ENCODE measurements at places on chromosomes 1 and 21.

DNA sequence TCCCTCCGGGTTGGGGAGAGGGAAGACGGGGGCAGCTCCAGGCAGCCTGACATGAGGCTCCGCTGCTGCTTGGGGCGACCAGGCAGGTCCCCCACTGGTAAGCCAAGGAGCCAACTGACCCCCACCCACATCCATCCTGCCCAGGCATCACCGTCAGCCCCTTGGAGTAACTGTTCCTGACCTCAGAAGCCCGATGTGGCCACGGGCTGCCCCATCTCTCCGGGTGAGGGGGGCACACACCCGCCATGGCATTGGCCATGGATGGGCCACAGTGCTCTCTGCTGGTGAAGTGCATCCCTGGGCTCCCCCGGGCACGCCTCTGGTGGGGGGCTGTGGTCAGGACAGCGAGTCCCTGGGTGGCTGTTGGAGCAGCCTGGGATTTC is 100.0 kb downstream of the CRYAA start:
- no peak for DNase-seq

- no peak for DNase-seq
Measured at GRCh38 chr1:59438058-59438560, 141.2 kb downstream of the FGGY start.

DNA sequence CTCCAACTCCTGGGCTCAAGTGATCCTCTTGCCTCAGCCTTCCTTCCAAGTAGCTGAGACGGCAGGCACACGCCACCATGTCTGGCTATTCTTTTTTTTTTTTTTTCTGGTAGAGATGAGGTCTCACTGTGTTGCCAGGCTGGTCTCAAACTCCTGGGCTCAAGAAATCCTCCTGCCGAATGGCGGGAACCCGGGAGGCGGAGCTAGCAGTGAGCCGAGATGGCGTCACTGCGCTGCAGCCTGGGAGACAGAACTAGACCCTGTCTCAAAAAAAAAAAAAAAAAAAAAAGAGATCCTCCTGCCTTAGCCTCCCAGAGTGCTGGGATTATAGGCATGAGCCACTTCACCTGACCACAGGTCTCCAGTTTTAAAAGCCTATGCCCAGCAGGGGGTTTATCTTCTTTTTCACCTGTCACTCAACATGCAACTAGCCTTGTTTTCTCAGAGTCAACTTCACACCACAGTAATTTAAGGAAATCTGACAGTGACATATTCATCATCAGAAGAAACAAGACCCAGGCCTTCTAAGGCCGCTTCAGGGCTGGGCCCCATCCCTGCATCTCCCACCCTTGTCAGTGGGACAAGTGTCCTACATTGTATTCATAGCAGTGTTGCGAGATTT is 38.3 kb upstream of the GALNT2 start:
- no peak for DNase-seq

DNA sequence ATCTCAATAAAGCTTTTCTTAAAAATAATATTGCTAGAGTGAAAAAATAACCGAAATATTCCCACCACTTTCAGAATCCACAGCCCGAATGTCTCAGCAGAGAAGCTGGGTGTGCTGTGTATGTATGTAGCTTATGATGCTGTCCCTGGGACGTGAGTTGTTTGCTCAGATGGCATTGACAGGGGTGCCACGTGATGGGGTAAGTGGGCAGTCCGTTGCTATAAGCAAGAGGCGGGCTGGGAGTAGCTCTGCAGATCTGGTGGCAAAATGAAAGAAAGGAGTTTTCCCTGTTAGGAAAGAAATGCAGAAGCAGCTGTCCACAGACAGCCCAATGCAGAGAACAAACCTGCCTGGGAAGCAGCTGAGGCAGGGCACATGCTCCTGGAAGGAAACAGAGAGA is 3.8 kb upstream of the FAM20B start:
- DNase-seq = peak; percentile 94

DNA sequence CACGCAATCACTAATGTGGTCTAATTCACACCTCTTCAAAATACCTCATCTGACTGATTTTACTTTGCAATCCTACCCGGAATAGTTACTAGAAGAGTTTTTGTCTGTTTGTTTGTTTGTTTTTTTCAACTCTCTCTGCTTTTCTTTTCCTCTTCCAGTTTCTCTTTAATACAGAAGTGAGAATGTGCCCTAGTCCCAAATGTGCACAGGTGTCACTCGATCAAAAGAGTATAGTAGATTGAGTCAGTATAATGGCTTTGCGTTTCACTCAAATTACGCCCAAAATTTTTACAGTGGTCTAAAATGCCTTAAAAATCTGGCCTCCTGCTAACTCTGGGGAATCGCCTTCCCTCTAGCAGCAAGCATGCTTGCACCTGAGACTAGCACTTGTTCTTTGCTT is 1536.8 kb downstream of the KCNT2 start:
- no peak for DNase-seq

GRCh38 chr1:28853093-28853742 is 41.2 kb downstream of the OPRD1 start:
- DNase-seq = no peak

GRCh38 chr1:34296059-34296458 is 119.4 kb downstream of the C1orf94 start:
- no peak for DNase-seq

DNA sequence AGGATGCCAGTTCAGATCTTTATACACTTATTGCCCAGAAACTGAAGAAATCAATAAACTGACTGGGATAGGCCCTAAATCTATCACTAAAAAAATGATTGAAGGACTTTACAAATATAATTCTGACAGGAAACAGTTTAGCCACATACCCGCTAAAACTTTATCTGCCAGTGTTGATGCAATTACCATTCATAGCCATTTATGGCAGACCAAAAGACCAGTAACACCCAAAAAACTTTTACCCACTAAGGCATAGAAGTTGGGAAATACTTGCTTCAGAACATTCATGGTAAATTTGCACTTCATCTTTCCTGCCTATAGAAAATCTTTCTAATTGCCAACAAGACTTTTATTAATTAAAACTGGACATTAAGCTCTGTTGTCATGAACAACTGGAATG is 15.0 kb upstream of the GPR25 start:
- DNase-seq = no peak

- DNase-seq = no peak
Measured at GRCh38 chr21:28906236-28906635, 86.4 kb downstream of the LTN1 start.

- DNase-seq = no peak
Measured at GRCh38 chr1:175600721-175601440, 142.5 kb downstream of the TNR start.

DNA sequence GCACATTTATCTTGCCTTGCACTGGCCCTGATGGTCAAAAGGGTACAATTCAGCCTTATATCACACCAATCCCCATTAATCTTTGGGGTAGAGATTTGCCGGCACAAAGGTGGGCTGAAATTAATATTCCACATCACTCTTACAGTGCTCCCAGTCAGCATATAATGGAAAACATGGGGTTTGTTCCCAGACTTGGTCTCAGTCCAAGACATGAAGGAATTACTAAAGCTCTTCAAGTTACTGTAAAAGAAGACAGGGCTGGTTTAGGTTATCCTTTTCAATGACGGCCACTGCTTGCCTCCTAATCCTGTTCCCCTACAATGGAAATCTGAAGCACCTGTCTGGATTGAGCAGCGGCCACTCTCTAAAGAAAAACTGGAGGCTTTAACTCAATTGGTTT is 160.7 kb downstream of the IER5 start:
- no peak for DNase-seq

DNA sequence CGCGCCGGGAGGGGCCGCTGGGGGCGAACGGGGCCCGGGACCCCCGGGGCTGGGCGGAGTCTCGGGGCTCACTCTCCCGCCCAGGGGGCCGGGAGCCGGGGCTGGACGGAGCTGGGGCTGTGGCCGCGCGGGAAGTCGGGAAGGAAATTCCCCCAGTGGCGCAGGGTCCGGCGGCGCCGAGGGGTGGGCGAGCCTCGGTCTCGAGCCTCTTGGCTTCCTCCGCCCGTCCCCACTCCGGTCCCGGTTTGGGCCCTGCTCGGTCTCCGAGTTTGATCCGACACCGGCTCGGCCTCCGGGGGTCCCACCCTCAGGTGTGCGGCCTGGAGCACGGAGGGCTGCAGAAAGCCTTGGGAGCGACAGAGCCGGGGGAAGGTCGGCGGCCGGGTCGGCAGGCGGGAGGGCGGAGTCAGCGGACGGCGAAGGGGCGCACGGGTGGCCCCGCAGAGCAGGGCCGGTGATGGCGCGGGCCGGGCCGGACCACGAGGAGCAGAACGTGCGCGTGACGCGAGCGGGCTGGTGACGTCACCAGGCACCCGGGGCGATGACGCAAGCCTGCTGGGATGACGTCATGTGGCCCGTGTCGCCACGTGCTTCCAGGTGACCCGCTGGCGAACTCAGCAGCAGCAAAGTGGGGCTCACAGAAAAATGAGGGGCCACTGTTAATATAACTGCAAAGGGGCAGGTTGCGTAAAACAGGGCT is 610 bp upstream of the HES4 start:
- DNase-seq = peak; percentile 96

- DNase-seq = no peak
Measured at GRCh38 chr1:980602-981395, 1.1 kb downstream of the PERM1 start.

GRCh38 chr1:173314656-173315055 is 107.5 kb upstream of the TNFSF4 start:
- no peak for DNase-seq

- no peak for DNase-seq
Measured at GRCh38 chr21:29233611-29234540, 64.8 kb upstream of the BACH1 start.

DNA sequence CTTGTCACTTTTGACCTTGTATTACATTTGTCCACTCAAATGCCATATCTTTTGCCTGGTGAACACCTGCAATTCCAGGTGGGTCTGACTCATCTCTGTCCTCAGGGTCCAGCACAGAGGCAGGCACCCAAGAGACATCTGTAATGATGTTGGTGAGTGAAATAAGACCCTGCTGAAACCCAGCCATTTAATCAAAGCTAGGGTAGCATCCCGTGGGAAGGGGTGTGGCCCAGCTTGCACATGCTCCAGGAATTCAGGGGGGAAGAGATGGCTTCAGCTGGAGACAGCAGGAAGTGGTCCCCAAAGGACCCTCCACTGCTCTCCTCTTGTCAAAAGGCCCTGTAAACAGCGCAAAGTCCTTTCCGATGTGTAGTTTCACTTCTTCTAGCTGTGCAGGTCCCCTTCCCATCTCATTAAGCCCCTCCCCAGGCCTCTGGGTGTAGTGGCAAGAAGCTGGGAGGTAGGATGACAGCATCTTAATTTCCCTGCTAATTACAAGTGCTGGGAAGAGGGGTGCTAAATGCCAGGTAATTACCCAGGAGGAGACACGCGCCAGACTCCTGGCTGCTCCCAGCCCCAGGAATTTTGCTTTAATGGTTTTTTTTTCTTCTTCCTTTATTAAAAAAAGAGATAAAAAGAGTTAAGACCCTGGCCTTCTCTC is 54.4 kb upstream of the TRABD2B start:
- DNase-seq = no peak
